Activated CD8-positive, alpha-beta memory T cell treated with anti-CD3 and anti-CD28 coated beads, Interleukin-2, amount 10 ng/mL, durations not matched to agents 7 days and 5 days (primary cell): ENCODE measurements at places on chromosomes 12 and 14. TPM values are rescaled to one million over a fixed set of nuclear protein-coding genes. Genes with fewer than 3 reads are reported as not detected.
A peak's percentile ranks its signal among the peaks of the same experiment; 100 is the strongest.

The SPTLC2 gene
- 43.3 TPM for total RNA-seq

The CLEC4A gene
- total RNA-seq = 0.19 TPM

The CPNE6 gene
- total RNA-seq = 0.12 TPM

The POTEM gene
- total RNA-seq = not detected

The ALDH2 gene
- 0.68 TPM for total RNA-seq

The SLC35E3 gene
- total RNA-seq = 10.8 TPM

The DLST gene
- total RNA-seq = 106 TPM

The CDH24 gene
- 2.4 TPM for total RNA-seq

The TNS2 gene
- total RNA-seq = 0.89 TPM

The KIF5A gene
- 2.1 TPM for total RNA-seq

The LPAR5 gene
- total RNA-seq = 18.5 TPM

DNA sequence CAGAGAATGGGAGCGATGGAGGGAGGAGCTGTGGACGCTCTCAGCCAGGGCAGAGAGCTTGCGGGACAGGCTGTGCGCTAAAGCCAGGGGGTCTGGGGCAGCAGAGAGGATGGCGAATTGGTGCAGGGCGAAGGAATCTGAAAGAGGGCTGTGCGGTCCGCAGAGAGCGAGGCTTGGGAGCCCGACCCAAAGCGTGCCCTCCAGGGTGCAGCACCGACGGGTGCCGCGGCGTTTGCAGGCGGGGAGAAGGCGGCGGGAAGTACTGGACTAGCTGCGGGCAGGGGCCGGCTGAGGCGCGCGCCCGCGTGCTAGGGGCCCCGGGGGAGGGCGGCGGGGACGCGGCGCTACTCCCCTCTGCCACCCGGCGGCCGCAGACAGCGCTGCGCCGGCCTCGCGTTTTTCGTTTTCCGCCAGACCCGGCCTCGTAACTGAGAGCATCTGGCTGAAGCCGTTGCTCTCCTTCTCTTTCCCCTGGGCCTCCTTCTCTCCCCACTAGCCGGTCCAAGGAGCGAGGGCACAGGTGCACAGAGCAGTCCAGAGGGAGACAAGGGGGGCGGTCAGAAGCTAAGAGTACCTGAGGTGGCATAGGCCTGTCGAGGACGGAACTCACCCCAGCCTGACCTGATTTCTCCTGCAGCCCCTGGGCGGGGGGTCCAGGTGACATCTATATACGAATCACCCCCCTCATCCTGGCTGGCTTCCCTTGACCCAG is 24.9 kb downstream of the SLC6A12 start:
- DNase-seq = no peak

DNA sequence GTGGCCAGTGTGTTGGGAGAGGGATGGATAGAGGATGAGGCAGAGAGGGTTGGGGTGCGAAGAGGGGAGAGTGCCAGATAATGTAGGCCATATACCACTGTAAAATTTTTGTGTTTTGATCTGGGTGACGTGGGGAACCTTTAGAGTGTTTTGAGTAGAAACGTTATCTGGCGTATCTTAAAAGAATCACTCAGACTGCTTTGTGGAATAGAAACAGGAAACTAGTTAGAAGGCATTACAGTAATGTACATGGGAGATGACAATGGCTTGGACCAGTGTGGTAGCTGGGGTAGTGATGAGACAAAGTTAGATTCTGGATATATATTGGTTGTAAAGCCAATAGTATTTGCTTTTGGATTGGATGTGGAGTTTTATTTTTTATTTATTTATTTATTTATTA is 20.6 kb downstream of the ATF1 start:
- DNase-seq = no peak

DNA sequence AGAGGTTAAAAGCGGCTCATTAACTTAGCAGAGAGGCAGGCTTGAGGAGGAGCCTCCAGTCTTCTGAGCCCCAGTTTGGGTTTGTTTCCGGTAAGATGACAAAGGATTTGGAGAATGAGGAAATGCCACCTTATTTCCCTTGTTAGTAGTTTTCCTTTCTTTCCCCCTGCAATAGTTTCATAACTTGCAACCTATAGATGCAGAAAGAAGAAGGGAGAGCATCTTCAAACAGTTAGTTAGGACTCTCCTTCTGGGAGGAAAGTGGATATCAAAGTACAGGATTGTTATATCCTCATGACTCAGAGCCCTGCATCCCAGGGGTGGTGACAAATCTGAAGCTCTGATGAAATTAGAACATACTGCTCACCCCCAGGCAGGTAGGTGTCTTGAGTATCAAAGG is 180.7 kb upstream of the SLC38A2 start:
- no peak for DNase-seq

DNA sequence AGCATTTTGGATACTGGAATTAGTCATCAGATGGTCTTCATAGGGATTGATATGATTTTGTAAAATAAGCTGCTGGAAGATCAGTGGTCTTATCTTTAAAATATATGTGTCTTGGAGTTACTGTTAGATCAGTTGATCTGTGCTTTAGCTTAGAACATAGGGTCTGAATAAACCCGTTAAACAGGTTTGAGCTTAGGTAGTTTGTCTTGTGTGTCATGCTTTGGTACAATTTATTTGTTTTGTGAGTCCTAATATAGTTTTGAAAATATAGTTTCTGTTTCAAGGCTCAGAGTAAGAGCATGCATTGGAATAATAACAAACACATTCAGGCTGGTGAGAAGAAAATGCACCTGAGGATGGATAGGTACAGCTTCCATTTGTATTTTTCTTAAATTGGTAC is 505.0 kb downstream of the SLC16A7 start:
- DNase-seq = no peak

DNA sequence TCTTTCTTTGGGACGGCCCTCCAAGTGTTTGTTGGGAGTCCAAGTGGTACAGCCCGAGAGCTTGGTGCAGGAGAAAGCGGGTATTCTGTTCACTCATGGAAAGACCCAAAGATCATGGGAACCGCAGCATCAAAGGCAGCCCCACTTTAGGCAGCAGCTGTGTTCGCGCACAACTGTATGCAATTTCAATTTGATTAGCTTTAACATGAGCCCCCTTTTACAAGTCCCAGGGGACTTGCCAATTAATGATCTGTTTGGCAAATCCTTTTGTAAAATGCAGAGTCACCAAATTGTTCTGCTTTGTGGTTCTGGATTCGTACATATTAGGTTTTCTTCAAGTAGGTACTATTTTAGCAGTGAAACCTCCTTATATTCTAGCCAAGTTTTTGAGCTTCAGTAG is 217.7 kb downstream of the AACS start:
- DNase-seq = no peak

- no peak for DNase-seq
Measured at GRCh38 chr14:67239582-67239981, 1.7 kb upstream of the PALS1 start.

- DNase-seq = no peak
Measured at GRCh38 chr14:104968541-104969401, 9.4 kb downstream of the AHNAK2 start.

- DNase-seq = no peak
Measured at GRCh38 chr12:103369929-103370328, 125.8 kb downstream of the C12orf42 start.

- DNase-seq = no peak
Measured at GRCh38 chr14:20686386-20687143, 2.0 kb upstream of the ANG start.

DNA sequence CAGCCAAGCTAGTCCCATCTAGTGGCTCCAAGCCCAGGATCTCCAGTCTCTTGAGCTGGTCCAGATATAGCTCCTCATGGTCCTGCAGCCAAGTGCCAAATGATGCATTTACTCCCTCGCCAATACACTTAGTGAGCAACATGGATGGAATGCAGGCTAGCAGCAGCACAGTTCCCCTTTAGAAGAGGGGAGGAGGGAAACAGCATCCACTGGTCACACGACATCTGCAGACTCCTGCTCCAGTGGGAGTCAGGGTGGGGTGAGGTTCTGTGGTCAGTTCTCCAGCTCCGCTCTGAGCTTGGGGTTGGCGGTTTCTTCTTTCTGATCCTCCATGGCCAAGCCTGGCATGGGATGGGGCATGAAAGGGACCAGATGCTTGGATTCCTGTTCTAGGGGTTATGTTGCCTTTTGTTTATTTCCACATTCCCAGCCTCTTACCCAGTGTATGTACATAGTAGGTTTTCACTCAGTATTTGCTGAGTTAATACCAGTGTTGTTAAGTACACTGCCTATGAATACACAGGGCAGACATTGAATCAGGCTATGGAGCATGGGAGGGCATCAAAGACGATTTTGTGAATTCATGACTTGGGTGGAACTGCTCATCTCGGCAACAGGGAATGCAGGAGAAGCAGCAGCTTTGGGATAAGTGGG is 57.3 kb downstream of the GALNT16 start:
- DNase-seq = peak; percentile 19

- no peak for DNase-seq
Measured at GRCh38 chr12:44287545-44287944, 451.7 kb downstream of the TMEM117 start.

DNA sequence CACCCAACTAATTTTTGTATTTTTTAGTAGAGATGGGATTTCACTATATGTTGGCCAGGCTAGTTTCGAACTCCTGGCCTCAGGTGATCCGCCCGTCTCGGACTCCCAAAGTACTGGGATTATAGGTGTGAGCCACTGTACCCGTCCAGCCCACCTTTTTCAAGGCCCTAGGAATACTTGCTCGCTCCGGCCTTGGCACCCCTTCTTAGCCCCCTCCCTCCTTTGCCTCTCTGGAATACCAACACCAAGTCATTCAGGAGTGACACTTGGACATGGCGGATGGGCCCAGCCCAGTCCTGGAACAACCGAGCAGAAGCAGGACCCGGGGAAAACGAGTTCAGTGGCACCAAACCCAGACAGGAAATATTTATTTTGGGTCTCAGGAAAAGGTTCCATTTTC is 29.1 kb downstream of the PLEKHG3 start:
- DNase-seq = no peak

- no peak for DNase-seq
Measured at GRCh38 chr12:26830363-26830762, 2.6 kb downstream of the ITPR2 start.

DNA sequence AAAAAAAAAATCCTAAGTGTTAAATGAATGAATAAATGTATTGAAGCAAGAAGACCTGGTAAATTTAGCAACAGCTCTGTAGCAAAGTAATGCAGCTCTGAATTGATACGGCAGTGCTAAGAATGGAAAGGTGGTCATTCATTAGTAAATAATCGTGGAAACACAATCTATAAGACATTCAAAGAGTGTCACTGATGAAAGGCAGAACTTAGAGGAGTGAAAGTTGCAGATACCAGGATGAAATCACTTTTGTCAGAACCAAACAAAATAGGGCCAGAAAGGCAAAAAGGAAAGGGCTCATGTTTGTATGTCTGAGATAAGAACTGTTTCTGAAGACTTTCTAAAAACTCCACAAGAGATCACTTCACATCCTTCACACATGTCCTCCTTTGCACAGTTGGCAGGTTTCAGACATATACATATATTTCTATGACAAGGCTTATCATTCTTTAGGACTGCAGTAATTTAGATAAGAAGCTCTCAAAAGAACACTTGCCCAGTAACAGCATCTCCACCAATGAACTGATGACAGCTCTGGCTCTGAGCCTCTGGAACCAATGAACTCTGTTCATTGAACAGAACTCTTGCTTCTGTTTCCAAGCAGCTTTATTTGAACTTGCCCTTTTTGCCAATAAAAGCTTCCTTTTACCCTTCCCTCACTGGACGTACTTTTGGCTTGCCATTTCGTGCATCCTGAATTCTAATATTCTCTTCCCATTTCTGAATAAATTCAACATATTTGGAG is 4.2 kb upstream of the LRR1 start:
- no peak for DNase-seq

DNA sequence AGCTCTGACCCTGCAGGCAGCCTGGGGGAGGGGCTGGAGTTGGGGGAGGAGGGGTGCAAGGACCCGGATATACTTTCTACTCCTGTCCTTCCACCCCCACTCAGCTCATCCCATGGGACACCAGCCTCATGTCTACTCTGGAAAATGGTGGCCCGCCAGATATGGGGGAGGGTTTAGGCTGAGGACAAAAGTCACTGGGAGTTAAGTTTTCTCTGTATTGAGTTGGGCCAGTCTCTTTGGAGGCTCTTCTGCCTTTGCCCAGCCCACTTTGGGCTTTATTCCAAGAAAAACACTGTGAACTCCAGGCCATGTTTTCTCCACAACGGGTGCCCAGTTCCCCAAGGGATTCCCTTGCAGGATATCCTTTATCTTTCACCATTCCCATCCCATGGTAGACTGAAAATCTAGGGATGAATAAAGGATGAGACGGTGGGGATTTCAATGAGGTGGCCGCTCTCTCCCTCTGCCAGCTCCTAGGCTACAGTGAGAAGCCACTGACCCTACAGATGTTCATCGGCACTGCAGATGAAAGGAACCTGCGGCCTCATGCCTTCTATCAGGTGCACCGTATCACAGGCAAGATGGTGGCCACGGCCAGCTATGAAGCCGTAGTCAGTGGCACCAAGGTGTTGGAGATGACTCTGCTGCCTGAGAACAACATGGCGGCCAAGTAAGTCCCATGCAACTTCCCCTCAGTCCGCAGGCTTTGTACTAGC is 4.9 kb downstream of the NFATC4 start:
- DNase-seq = no peak

- DNase-seq = no peak
Measured at GRCh38 chr14:22800346-22800745, 14.9 kb downstream of the SLC7A7 start.

- DNase-seq = no peak
Measured at GRCh38 chr14:100494645-100495044, 92.6 kb downstream of the BEGAIN start.

DNA sequence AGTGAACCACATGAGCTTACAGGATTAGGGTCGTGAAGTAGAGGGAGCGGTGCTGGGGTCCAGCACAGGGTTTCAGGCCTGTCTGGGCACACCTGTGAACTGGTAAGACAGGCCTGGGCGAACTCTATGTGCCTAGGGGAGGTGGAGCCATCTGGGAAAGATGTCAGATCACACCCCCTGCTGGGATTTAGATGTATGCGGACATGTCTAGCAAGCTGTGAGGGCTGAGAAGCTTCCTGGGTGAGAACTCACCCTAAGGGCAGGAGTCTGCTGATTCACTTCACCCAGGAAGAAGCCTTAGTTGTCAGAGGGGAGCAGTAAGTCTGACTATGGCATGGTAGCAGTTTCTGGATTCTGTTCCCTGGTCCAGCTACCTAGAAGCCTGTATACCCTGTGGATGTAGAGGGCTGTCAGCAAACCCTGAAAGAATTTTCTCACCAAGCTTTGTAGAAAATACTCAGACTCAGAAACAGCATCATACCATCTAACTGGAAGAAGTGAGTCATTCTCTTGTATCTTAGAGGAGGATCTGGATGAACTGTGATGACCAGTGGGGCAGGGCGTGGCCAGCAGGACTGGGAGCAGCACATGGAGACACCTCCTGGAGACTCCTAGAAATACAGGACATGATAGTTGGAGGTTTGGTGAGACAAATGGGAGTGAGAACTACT is 11.2 kb upstream of the PYGL start:
- DNase-seq = no peak

DNA sequence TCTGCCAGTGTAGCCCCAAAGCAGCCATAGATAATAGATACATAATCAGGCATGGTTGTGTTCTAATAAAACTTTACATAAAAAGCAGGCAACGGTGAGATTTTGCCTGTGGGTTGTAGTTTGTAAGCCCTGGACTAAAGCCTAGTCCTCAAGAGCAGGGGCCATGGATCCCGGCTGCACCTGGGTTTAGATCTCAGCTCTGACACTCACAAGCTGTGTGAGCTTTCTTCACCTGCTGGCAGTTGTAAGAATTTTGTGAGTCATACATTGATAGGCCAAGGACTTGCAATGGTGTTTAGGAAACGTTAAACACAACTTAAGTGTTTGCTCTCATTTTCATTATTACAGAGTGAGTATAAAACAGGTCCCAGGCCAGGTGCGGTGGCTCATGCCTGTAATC is 395.8 kb upstream of the TBX3 start:
- DNase-seq = no peak

- no peak for DNase-seq
Measured at GRCh38 chr12:19151298-19151697, 21.8 kb downstream of the PLEKHA5 start.

GRCh38 chr14:24964591-24964990 is 85.4 kb downstream of the STXBP6 start:
- no peak for DNase-seq
